AG09309 (cell line): ENCODE measurements at places on chromosomes 11 and 22.
A peak's percentile ranks its signal among the peaks of the same experiment; 100 is the strongest.

GRCh38 chr11:24407733-24408132 lies 89.1 kb upstream of the LUZP2 start:
- no peak for DNase-seq

DNA sequence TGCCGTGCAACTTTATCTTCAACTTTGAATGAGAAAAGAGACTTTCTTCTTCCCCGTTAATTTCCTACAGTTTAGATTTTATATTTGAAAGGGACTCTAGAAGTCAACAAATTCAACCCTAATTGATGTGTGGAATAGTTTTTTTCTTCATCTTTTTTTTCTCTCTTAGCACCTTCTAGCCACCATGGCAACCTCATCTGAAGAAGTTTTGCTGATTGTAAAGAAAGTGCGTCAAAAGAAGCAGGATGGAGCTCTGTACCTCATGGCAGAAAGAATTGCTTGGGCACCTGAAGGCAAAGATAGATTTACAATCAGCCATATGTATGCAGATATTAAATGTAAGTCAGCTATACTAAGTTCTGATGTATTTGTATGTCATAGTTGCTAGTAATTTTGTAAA lies 10.5 kb downstream of the GTF2H1 start:
- no peak for DNase-seq

GRCh38 chr11:70124321-70125000 lies 46.3 kb downstream of the ANO1 start:
- no peak for DNase-seq

- DNase-seq = no peak
These were observed 6.5 kb downstream of the FAR1 start for GRCh38 chr11:13674799-13675509.

GRCh38 chr11:108916290-108916689 lies 251.4 kb downstream of the DDX10 start:
- no peak for DNase-seq

GRCh38 chr11:35933320-35933871 lies 10.5 kb upstream of the LDLRAD3 start:
- DNase-seq = no peak

- DNase-seq = no peak
These were observed 60.6 kb downstream of the CABIN1 start for GRCh38 chr22:24071686-24072085.

- DNase-seq = no peak
These were observed 415.9 kb downstream of the ETS1 start for GRCh38 chr11:128171506-128171905.

GRCh38 chr11:34356130-34356529 lies 1.7 kb downstream of the ABTB2 start:
- no peak for DNase-seq

DNA sequence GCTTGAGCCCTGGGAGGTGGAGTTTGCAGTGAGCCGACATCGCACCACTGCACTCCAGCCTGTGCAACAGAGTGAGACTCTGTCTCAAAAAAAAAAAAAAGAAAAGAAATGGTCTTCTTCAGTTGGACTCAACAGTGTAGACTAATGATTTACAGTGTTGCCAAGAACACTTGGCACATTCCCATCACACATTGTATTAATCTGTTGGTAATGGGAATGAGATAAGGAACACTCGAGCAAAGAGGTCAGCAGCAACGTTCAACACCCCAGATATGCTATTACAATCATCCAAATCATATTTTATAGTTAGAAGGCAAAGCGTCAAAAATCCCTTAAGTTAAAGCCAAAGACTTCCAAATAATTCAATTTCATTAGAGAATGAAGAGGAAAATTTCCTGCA lies 14.5 kb downstream of the CDON start:
- DNase-seq = no peak

DNA sequence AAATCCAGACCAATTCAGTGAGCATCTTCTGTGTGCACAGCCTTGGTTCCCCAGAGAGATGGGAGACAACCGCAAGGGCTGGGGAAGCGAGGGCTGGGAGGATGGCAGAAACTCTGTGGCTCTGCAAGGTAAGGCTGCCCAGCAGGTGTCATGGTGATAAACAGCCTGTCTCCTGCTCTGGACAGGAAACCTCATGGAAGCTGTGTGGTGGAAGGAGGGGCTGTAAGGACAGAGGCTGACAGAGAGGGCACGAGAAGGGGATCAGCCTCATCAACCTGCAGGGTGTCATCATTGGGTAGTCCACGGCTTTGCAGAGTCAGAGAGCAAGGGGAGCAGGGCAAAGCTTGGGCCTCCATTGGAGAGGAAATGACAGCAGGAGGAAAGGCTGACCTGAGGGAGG lies 138.4 kb upstream of the CADM1 start:
- no peak for DNase-seq

- peak; percentile 18 for DNase-seq
These were observed 123.8 kb downstream of the DDX10 start for GRCh38 chr11:108788565-108789199.

DNA sequence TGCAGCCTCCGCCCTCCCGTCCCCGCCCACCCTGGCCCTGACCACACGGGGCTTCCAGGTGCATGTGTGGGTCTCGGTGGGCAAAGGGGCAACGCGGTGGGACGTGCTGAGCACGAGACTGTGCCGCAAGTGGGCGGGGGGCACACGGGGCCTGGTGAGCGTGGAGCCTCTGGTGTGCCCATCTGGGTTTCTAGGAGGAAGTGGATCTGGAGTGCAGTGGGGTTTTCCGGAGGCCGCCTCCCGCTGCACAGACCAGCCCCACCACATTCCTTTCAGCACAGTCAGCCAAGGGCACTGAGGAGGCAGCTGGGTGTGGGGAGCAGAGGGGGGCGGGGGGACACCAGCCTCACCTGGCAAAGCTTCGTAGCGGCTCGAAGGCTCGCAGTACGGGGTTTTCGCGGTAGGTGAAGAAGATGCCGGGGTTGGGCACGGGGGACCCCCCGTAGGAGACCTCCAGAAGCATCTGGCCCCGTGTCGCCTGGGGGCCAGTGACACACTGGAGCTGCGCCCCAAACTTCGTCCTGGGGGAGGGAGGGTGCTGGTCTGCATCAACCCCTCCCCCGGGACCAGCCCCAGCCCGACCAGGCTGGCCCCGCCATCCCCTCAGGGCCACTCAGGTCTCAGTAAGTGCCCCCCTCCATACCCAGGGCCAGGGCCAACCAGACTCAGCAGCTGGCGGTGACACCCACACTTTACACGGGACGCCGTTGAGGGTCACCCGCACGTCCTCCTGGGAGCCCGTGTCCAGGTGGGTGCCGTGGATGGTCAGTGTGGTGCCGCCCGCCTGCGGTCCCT lies 12.4 kb upstream of the MAPK11 start:
- no peak for DNase-seq

DNA sequence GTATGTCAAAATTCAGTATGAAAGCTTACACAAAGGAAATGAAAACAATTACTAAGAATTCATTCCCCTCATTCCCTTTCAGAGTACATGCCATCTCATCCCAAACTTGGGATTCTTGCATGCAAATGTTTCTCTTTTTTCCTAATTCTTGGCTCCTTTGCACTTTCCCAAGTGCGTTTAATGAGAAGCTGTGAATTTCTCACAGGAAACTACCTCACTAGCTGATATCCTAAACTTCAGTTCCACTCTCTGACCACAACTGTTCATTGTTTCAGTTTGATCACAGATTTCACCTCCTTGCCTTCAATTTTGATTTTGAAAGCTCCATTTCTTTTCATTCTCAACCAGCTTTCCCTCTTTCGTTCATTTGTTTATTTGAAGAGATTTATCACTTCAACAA lies 5.9 kb upstream of the ARL14EP start:
- no peak for DNase-seq

- no peak for DNase-seq
These were observed 33.5 kb upstream of the RAB38 start for GRCh38 chr11:88208745-88209144.

GRCh38 chr11:46570790-46571398 lies 22.9 kb downstream of the AMBRA1 start:
- DNase-seq = no peak

- DNase-seq = no peak
These were observed 65.2 kb downstream of the ALX4 start for GRCh38 chr11:44244639-44245310.

GRCh38 chr11:59028105-59028504 lies 58.0 kb upstream of the GLYATL1B start:
- no peak for DNase-seq

DNA sequence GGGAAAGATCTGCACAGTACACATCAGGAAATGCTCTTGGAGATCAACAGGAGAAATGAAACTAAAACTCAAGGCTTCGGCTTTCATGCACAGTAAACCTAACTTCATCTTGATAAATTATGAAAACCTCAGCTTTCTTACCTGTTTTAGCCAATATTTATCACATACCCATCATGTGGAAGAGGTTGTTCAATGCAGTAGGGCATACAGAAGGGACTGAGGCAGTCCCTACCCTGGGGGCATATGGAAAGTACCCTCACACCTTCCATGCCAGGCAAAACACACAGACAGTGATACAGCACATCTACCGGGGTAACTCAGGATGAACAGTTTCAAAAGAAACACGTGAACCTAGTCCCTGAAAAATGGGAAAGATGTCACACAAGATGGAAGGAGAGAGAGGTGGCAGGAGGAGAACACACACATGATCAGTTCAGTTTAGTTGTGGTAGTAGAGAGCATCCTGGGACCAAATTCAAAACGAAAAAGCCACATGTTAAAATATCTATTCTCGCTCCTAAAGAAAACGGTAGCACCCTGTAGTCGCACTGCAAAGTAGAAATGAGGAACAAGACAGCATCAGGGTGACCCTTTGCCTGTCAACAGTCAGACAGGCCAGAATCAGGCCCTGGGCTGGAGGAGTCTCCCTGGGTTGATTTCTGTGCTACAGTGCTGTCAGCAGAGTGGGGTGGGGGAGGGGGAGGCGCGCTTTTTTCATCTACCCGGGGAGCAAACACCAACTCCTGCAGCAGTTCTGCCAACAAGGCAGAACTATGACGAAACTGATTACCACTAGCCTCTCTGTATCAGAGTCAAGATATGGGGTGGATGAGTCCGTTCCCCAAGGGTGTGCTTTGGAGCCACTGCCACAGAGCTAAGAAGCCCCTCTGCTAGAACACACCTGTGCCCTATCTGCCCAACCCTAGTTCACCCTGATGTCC lies 1.3 kb downstream of the HIRA start:
- DNase-seq = no peak

DNA sequence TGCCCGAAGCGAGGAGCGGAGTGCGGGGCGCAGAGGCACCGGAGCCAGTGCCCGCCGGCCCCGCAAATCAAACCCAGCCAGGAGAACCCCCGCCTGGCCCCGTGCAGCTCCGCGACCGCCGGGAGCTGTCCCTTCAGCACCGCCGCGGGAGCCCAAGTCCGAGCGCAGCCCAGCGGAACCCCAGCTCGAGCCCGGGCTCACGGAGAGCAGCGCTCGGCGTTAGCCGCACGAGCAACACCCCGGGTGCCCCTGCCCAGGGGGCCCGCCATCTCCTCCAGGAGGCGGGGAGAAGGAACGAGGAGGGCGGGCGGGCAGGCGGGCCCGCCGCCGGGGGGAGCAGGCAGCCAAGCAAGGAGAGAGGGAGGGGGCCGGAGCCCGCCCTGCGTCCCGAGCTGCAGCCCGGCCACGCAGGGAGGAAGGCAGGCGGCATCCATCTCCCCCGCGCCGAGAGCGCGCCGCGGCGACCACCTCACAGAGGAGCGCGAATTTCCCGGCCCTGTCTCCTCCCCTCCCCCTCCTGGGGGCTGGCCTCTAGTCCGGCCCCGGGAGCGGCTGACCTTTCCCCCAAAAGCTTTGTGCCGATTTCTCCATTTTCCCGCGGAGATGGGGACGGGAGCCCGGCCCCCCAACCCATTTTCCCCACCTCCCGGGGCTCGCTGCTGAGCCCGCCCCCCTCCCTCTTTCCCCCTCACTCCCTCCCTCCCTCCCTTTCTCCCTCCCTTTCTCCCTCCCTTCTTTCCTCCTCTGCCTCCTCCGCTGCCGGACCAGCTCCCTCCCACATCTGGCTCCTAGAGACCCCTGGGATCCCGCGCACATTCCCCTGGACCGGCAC lies 621 bp downstream of the KCNC1 start:
- peak; percentile 2 for DNase-seq

GRCh38 chr11:44893846-44894617 lies 56.7 kb downstream of the TP53I11 start:
- no peak for DNase-seq

DNA sequence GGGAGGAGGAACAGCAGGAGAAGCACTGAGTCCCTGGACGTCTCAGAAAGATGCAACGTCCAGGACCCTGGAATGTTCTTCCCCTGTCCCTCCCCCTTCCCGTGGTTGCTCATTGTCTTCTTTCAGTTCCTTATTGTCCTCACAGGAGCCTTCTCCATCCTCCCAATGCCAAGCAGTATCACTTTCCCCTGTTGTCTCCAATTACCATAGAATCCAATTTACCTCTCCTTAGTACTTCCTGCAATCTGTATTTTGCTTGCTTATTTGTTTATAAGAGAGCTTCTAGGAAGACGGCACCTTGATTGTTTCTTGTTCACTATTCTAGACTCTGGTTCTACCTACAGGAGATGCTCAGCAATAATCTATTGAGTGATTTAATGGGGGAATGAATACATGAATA lies 1273.7 kb downstream of the LRRC4C start:
- no peak for DNase-seq

GRCh38 chr11:13947379-13947778 lies 15.1 kb upstream of the SPON1 start:
- DNase-seq = no peak

DNA sequence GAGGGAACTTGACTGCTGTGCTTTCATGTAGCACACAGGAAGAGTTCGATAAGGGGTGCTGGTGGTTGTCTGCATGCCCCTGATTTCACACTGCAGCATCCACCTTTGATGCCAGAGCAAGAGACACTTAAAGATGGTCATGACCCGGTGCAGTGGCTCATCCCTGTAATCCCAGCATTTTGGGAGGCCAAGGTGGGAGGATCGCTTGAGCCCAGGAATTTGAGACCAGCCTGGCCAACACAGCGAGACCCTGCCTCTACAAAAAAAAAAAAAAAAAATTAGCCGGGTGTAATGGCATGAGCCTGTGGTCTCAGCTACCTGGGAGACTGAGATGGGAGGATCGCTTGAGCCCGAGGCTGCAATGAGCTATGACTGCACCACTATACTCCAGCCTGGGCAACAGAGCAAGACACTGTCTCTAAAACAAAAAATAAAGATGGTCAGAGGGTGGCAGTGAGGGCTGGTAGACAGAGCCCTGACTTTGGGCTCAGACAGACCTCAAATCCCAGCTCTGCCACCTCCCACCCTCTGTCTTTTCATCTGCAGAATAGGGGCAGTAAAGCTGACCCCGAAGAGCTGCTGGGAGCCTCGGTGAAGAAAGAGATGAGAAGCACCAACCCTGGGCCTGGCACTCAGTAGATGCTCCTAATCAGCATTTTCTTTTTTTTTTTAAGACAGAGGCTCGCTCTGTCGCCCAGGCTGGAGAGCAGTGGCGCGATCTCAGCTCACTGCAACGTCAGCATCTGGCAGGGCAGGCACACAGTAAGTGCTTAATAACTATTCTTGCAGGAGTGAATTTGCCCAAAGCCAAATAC lies 17.7 kb downstream of the VWCE start:
- no peak for DNase-seq

- DNase-seq = no peak
These were observed 260.0 kb downstream of the SOX6 start for GRCh38 chr11:16096336-16096735.

- DNase-seq = no peak
These were observed 15.6 kb upstream of the ARHGEF17 start for GRCh38 chr11:73292525-73292894.

- DNase-seq = no peak
These were observed 345.4 kb downstream of the BUD13 start for GRCh38 chr11:116427337-116427902.

- DNase-seq = no peak
These were observed 414.1 kb downstream of the BRD1 start for GRCh38 chr22:49413551-49413950.

GRCh38 chr11:120746376-120746775 lies 234.8 kb downstream of the GRIK4 start:
- DNase-seq = no peak
